GM19239 (cell line): ENCODE measurements at places on chromosomes 3 and 15.
A peak's percentile ranks its signal among the peaks of the same experiment; 100 is the strongest.

DNA sequence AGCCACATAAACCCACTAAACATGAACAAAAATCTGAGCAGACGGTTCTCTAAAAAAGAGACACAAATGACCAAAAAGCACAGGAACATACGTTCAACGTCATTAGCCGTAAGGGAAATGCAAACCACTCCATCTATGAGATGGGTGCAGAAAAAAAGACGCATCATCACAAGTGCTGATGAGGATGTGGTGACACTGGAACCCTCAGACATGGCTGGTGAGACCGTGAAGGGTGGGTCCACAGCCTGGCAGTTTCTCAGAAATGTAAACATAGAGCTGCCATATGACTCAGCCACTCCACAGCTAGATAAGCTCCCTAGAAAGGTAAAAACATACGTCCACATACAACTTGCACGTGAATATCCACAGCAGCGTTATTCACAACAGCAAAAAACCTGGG is 23.3 kb downstream of the PCSK6 start:
- no peak for DNase-seq

DNA sequence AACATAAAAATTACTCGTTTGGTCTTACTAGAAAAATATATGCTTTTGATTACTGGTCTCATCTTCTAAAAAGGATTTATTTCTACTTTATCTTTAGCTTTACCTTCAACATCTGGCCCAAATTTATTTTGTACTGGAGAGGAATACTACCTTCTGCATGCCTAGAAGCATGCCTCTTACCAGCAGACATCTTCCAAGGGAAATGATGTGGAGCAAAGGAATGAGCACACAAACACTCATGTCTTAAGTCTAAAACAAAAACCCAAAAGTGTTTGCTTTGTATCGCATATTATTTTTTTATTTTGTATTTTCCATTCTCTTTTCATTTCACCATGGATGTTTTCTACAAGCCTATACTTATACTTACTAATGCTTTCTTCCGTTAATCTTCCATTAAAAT is 304.6 kb upstream of the KCNMB2 start:
- no peak for DNase-seq

DNA sequence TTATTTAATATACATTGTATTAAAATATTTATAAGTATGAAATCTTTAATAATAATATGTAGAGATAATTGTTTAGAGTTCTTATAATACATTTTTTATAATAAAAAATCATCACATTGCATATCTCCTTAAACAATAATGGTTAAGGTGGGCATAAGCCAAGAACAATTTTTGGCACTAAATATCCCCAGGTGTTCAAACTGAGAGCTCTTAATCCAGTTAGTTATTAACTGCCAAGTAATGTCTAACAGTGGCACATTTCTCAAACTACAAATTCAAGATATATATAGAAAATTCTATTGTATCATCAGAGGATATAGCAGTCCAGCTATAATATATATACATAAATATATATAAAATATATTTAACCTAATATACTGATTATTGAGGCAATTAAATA is 680.8 kb downstream of the SI start:
- DNase-seq = no peak

DNA sequence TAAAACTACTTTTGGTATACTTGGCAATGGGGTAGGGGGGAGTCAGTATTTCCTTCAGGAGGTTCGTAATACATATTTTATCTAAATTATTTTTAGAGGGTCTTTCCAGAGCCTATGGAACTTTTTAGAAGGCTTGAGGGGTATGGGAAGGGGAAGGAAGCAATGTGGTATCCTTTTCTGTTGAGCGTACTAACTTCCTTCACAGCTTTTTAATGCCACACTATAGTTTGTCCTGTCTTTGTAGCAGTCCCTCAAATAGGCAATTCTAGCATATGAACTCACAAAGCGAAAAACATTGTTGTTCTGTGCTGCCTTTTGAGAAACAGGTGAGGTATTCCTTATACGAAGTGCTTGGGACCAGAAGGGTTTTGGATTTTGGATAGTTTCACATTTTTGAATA is 22.3 kb upstream of the P2RY13 start:
- DNase-seq = no peak

GRCh38 chr15:89693696-89694095 is 3.1 kb downstream of the WDR93 start:
- DNase-seq = no peak

- no peak for DNase-seq
These were observed 91.7 kb upstream of the MITF start for GRCh38 chr3:69647511-69648110.

DNA sequence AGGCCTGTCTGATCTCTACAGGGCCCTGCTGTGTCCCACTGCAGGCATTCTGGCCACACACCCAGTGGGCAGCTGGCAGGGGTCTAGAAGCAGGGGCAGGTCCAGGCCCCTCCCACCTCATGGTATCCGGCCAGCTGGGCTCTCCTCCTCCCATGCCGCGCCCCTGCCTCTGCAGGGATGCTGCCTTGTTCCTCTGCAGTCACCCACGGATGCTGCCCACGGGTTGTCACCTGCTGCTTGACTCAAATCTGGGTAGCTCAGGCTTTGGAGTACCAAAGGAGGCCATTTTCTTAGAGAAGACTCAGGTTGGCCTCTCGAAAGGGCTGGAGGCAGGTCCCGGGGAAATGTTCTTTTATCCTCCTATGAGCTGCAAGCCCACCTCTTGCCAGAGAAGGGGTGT is 25.0 kb downstream of the EFCAB12 start:
- DNase-seq = no peak

GRCh38 chr15:43153269-43153668 is 19.9 kb downstream of the TMEM62 start:
- DNase-seq = no peak

- DNase-seq = no peak
These were observed 37.2 kb downstream of the AMOTL2 start for GRCh38 chr3:134337071-134337482.

DNA sequence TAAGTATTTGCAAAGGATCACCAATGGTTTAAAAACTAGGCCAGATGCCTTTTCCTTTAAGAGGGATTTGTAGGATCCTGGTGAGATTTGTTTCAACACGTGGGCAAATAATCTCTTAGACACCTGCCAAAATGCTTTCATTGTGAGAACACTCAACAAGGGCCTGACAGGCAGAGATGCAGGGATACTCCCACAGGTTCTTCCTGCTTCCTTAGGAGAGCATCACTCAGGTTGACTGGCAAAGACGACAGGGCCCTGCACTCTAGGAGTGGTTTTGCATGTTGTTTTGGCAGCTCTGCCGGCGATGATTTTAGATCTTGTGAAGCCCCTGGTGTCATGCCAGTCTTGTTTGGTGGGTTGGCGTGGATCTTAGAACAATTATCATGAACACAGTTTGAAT is 184.5 kb downstream of the NR1D2 start:
- no peak for DNase-seq

GRCh38 chr15:50068016-50068415 is 51.0 kb downstream of the ATP8B4 start:
- no peak for DNase-seq

- DNase-seq = no peak
These were observed 26.5 kb downstream of the PPP2R3A start for GRCh38 chr3:135992072-135992471.

GRCh38 chr3:99635348-99635747 is 3.0 kb upstream of the COL8A1 start:
- no peak for DNase-seq

- DNase-seq = no peak
These were observed 44.4 kb downstream of the ADAMTSL3 start for GRCh38 chr15:83698294-83698693.

DNA sequence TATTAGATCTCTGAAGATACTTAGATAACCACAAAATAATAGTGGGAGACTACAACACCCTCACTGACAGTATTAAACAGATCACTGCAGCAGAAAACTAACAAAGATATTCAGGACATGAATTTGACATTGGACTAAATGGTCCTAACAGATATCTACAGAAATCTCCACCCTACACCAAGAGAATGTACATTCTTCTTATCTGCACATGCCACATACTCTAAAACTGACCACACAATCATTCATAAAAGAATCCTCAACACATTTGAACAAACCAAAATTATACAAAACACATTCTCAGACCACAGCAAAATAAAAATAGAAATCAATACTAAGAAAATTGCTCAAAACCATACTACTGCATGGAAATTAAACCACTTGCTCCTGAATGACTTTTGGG is 116.3 kb downstream of the DTWD1 start:
- no peak for DNase-seq

DNA sequence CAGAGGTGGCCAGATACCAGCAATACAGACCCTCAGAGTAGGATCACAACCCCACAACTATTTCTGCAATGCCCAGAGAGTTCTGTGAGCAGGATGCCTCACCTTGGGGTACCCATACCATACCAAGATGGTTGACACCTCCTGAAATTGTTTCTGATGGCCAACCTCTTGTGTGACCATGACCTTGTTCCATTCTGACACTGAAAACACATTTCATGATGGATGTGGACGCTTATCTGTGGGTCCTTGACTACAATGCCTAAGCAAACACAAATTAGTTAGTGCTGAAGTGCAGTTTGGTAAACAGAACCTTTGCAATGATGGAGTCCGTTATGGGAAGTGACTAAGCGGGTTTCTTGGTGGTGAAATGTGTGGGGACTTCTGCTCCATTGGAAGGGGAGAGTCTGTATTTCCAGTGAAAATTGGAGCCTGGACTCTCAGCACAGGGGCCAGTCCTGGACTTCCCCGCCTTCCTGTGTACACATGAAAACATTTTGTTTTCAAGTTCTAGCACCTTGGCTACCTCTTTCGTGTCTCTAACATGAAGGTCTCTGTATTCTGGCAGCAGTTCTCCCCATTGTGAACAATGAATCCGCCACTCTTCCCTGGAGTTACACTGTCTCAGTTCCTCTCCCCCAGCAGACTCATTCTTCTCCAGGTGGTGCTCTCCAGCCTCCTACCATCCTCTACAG is 106.2 kb downstream of the XXYLT1 start:
- DNase-seq = no peak

DNA sequence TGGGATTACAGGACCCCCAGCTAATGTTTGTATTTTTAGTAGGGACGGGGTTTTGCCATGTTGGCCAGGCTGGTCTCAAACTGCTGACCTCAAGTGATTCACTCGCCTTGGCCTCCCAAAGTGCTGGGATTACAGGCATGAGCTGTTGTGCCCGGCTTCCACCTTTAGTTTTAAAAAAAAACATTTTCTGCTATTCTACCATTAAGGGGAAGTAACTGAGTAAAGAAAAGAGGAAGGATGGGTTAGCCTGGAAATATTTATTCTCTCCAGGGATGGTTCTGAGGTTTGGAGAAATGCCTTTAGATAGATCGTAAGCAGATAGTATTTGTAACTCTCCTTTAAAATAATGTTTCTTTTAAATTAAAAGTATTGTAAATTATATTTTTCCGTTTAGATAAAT is 3.1 kb downstream of the AP4E1 start:
- DNase-seq = no peak

- no peak for DNase-seq
These were observed 52.4 kb upstream of the XRN1 start for GRCh38 chr3:142500211-142500610.

- DNase-seq = no peak
These were observed 92.7 kb upstream of the BLM start for GRCh38 chr15:90624278-90624981.

DNA sequence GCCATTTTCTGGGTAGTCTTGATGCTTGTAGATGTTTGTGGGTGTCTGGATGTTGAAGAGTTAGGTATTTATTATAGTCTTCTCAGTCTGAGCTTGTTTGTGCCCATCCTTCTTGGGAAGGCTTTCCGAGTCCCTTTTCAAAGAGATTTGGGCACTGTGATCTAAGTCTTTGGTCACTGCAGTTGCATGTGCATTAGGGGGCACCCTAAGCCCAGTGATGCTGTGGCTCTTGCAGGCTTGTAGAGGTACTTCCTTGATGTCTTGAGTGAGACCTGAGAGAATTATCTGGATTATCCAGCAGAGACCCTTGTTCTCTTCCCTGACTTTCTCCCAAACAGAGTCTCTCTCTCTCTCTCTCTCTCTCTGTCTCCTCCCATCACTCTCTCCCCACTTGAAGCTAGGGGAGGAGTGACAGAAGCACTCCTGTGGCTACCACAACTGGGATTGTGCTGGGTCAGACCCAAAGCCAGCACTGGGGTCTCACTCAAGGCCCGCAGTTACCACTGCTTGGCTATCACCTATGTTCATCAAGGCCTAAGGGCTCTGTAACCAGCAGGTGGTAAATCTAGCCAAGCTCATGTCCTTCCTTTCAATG is 68.5 kb downstream of the TMCO5A start:
- no peak for DNase-seq

DNA sequence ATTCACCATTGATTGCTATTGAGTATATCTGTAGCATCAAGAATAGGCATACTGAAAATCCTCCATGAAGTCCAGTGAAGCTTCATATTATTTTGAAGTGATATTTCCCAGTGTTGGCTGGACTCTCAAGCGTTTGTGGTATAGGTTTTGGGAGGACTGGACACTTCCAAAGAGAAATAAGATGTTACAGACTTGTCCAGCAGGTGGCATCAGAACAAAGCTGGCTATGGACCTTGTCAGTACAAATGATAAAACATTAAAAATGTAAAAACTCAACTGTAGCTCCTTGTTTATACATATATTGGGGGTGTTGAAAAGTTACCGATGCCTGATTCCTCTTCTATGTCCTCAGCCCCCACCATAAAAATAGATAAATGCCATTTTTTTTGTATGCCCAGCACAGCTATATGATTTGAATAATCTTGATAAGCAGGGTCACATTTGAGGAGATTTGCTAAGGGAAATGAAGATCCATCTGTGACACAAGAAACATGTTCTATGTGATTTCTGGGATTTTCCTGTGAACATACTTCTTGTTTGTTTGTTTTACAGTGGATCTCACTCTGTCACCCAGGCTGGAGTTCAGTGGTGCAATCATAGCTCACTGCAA is 54.5 kb upstream of the GOLGA6B start:
- DNase-seq = peak; percentile 25

DNA sequence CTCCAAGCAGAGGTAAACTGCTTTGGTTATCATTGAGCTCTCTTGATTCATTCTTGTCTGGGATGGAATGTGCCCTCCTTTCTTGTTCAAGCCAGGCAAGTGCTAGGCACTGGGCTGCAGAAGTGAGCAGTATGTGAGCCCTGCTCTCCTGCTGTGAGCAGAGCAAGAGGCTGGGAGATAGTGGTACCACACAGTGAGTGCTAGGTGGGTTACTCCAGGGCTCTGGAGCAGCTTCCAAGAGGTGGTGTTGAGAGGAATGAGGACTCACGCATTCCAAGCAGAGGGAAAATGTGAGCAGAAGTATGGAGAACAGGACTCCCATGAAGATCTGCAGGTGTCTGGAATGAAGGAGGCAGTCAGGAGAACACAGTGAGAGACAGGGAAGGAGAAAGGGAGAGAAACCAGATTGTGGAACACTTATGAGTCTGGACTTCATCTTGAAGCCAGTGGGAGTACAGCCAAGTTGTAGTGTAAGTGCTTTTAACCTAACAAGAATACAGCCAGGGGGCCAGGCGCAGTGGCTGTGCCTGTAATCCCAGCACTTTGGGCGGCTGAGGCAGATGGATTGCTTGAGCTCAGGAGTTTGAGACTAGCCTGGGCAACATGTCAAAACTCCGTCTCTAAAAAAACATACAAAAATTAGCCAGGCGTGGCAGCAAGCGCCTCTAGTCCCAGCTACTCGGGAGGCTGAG is 199.9 kb upstream of the CTDSPL start:
- no peak for DNase-seq
